ENCODE measurements at places on chromosomes 3 and 15.

DNA sequence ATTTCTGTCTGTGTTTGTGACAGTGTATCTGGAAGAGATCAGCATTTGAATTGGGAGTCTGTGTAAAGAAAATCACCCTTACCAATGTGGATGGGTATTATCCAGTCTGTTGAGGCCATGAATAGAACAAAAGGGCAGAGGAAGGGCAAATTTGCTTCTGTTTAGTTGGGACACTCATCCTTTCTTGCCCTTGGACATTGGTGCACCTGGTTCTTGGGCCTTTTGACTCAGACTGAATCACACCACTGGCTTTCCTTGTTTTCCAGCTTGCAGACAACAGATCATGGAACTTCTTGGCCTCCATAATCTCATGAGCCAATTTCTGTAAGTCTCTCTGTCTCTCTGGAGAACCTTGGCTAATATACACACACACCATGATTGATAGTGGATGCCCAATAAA lies 164.4 kb upstream of the SGO1 start:
- DNase-seq: no peak

GRCh38 chr3:154584974-154585373 lies 155.0 kb upstream of the GPR149 start:
- DNase-seq: no peak

DNA sequence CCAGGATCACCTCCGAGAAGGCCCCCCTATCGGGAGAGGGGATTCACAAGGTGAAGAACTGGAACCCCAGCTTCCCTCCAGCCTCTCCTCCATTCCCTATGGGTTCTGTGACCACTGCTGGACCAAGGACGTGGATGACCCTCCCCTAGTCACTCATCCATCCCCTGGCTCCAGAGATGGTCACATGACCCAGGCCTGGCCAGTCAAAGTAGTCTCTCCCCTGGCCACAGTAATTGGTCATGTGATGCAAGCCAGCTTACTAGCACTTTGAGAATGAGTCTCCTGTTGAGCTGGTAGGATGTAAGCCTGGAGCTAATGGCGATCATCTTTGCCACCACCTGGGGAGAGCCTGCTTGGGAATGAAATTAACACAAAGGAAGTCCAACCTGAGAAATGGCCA lies 3.9 kb downstream of the CAMK1 start:
- DNase-seq: no peak

GRCh38 chr3:25812644-25813043 lies 22.8 kb downstream of the OXSM start:
- no peak for DNase-seq

GRCh38 chr15:88613074-88613944 lies 7.8 kb upstream of the AEN start:
- DNase-seq: no peak

GRCh38 chr3:103699228-103699627 lies 1264.4 kb downstream of the ZPLD1 start:
- DNase-seq: no peak

DNA sequence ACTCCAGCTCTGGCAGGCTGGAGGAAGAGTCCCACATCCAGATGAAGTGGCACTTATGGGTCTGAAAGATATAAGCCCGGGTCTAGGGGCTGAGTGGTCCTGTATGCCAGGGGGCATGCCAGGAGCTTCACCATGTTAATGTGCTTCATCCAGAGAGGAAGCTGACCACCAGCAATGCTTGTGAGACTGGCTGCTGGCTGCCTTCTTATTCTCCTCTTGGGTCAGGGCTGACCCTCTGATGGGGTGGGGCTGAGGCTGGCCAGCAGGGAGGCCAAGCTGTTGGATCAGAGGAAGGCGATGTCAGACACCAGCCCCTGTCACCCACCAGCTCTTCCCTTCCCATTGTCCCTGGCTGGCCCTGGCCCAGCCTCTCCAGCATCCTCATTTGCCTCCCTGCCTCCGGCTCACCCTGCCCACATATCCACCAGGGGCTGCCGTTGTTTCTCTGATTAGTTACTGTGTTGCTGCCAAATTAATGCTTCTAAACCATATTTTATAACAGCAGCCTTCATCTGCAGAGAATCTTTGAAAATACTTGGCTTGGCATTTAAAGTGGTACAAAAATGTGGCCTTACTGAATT lies 20.4 kb upstream of the PSTPIP1 start:
- DNase-seq: no peak

DNA sequence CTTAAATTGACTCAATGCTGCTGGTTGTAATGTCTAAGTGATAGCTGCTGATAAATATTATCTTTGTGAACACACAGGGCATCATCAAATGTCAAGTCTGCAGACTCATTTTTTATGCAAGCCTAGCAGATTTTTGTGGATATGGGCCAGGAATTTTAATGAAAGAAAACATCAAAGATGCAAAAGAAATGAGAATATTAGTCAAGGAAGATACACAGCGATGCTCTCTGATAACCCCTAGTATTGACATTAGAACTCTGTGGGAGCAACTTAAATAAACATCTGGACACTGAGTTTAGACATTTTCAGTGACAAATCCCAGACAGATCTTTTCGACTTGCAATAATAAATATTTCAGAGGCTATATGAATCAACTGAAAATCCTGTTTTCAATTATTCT lies 28.3 kb downstream of the POLR2M start:
- no peak for DNase-seq

DNA sequence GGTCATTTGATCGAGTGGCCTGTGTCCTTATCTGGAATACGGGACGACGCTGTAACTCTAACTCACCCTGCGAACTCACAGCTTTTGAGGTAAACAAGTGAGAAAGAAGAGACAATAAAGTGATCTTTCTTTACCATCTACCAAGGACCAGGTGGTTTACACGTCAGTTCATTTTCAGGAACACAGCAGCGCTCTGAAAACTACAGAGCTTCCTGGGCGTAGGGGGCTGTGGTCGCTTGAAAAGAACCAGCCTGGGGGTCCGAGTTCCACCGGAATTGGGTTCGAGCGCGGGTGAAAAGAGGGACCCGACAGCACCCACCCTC lies 357 bp downstream of the KIAA1143 start:
- no peak for DNase-seq

GRCh38 chr3:77204788-77205187 lies 164.9 kb downstream of the ROBO2 start:
- no peak for DNase-seq

DNA sequence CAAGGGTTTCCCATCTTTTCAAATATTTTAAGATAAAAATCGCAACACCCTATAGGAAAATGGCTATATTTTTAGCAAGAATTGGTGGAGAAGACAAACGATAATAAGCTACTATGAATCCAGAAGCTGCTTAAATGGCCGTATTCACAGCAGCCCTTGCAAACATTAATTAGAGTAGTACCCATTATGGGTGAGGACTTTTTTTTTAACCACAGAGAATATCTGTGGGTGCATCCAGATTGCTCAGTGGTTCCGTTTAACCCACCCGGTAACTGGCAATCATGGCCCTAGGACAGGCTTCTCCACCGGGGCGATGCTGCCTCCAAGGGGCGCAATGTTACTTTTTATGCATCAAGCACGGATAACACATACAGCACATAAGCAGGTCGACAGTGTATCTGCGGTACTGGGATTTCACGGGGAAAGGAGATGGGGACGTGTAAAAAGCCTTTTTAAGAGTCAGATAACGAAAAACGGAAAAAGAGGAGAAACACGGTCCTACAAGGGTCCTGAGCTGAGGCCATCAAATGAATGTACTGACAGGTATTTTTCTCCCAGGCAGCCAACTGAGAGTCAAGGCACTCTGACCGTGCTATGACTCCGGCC lies 968 bp upstream of the TMEM266 start:
- no peak for DNase-seq
